ENCODE measurements at places on chromosomes 16 and 17.
A peak's percentile ranks its signal among the peaks of the same experiment; 100 is the strongest.

DNA sequence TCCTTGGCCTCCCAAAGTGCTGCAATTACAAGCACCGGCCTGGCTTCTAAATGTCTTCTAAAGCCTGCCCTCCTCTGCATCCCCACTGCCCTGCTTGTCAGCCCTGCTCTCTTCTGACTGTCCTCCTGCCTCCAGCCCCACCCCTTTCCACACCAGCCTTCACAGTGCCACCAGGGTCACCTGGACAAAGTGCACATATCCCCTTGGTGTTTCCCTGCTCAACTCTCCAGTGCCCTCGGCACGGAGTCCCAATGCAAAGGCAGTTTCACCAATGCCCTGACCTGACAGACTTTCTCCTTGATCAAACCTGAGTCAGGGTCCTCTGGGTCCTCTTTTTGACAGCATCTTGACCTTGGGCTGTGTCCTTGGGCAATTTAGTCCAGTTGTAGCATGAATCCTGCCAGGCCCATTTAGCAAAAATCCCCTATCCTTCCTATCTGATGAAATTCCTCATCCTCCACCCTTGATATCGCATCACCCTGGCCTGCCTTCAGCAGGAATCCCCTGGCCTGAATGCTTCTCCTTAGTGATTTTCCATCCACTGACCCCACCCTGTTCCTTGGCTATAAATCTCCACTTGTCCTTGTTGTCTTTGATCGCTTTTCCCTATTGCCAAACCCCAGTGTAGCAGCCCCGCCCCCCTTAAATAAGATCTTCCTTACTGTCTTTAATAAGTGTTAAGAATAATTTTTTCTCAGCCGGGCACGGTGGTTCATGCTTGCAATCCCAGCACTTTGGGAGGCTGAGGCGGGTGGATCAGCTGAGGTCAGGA, 42.7 kb upstream of the ETV4 start:
- DNase-seq = no peak

GRCh38 chr17:68057531-68057952, 22.0 kb downstream of the KPNA2 start:
- DNase-seq = peak; percentile 62

GRCh38 chr17:5138616-5139457, 23.0 kb downstream of the USP6 start:
- DNase-seq = no peak

DNA sequence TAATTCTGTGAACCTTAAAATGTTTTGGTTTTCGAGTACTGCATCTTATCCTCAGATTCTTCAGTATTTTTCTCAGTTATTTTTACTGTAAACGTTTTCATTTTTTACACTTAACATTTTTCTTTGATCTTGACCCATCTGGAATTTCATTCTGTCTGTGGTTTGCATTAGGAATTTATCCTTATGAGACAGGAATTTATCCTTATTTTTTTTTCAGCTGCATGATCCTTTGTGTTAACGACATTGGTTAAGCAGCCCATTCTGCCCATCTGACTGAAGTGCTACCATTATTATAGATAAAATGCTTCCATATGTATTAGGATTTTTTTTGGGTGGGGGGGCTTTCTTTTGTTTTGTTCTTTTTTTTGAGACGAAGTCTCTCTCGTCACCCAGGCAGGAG, 41.0 kb downstream of the SNX29 start:
- DNase-seq = no peak

DNA sequence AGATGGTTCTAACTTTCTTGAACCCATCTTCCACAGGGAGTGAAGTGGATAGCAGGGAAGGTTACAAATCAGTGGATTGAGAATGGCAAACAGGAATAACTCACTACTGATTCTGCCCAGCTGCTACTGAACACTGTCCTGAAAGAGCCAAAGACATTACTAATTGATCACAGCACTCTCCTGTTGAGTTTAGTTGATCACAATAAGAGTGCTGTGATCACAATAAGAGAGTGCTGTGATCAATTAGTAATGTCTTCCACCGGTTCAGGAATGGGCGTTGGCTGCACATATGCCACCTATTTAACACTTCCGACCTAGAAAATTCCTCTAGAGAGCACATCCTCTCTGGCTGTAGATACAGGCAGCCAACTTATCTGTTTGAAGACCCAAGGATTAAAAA, 11.4 kb downstream of the CFAP97D1 start:
- no peak for DNase-seq

DNA sequence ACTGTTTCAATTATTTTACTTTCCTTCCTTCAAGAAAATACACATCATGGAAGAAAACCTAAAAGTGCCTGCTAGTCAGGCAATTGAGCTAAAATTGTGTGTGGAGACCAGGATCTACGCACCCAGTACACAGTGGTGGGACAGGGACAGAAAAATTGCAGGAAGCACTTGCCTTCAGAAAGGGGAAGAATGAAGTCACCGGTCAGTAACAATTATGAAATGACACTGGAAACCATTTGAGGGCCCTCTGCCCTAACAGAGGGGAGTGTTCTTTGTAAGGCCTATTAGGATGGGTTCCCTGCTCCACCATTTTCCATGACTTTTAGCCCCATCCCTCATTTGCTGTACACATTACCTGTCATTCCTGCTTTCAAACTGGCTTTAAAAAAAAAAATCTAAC, 4.5 kb upstream of the PHAF1 start:
- DNase-seq = no peak

GRCh38 chr17:62780951-62781350, 27.2 kb downstream of the MARCHF10 start:
- no peak for DNase-seq

GRCh38 chr16:50674831-50675230, 6.3 kb downstream of the SNX20 start:
- DNase-seq = no peak

DNA sequence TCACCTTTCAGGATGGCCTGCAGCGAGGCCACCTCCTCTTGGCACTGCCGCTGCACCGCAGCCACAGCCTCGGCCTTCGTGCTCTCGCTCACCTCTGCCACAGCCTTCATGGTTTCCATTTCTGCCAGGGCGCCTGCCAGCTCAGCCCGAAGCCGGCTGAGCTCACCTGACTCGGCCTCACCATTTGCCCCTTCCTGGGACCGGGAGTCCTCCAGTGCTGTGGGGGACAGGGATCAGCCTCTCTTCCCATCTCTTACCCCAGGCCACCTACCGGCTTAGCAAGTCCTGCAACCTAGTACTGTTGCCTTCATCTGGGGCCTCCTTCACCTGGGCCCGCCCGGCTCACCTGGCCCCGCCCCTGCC, 658 bp downstream of the RABEP2 start:
- DNase-seq = no peak

GRCh38 chr16:66661210-66661560, 35.4 kb downstream of the CMTM4 start:
- DNase-seq = no peak

DNA sequence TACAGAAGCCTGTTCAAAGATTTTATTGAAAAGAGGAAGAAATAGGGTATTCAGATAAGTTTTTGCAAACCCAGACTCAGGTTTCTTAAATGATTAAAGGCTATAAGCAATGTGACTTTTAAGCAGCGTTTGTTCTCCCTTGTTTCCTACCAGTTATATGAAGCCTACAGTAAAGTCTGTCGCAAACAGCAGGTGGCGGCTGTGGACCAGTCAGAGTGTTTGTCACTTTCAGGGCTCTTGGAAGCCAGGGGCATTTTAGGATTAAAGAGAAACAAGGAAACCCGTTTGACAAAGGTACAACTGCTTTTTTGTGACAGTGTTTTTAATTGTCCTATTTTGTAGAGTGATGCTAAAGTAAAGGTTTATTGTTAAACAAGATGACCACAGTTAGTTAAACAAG, 7.7 kb upstream of the RARA start:
- no peak for DNase-seq

GRCh38 chr17:35747540-35748017, 5.5 kb downstream of the GAS2L2 start:
- peak; percentile 80 for DNase-seq

DNA sequence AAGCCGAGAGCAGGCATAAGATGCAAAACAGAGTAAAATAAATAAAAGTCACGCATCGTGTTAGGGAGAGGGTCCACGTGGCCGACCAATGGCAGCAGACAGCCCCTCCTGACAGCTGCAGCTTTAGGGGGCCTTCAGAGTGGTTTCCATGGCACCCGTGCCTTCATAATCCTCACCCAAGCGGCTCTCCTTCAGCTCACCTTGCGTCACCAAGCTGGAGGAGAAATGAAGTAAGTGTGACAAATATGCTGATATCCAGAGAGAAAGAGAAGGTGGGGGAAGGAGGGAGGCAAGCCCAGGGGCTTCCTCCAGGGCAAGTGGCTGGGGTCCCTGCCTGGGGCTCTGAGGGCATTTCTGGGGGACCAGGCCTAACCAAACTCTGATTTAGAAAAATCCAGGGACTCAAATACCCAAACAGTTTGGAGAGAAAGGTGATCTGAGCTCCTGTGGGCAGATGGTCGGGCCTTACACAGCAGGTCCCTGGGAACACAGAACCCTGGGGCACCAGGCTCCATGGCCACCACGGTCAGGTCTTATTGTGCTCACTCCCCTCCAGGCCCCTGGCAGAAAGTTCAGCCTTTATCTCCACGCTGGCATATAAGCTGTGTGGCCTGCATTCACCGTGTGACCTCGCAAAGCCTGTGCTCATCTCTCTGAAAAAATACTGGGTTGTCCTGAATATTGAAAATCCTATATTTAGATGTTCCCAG, 80.7 kb upstream of the TNRC6C start:
- DNase-seq = no peak

DNA sequence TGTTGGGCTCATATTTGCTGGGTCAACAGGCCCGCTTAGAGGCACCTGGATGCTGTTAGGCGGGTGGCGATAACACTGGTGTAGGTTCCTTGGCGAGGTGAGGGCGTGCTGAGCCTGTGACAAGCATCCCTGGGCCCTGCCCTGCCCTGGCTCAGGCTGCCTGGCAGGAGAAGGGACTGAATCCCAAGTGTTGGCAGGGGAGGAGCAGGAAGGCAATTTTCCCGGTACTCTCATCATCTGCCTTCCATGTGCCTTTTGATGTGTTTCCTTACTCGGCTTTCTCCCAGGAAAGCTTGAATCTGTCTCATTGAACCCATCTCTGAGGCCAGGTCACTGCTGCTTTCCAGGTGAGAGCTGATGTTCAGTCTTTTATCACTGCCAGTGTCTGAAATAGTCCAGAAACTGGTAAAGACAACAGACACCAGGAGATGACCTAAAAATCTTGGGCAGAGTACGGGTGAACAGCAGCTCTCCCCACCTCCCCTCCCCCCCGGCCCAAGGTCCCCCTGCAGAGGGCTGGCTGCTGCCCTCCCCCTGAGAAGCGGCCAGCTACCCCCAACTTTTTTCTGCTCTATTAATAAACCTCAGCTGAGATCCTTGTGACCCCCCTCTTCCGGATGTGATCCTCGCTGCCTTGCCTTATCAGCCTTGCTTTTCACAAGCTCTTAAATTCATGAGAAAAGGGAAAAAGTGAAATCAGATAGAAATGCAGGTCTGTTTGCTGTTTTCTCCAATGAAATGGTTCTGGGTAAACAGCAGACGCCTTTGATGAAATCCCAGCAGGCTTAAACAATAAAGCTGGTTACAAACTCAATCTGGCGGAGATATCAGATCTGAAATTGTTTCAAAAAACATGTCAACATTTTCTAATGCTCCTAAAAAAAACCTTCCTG, 29.0 kb downstream of the RTN4RL1 start:
- no peak for DNase-seq

GRCh38 chr17:1931844-1932579, 93.1 kb downstream of the RTN4RL1 start:
- no peak for DNase-seq

DNA sequence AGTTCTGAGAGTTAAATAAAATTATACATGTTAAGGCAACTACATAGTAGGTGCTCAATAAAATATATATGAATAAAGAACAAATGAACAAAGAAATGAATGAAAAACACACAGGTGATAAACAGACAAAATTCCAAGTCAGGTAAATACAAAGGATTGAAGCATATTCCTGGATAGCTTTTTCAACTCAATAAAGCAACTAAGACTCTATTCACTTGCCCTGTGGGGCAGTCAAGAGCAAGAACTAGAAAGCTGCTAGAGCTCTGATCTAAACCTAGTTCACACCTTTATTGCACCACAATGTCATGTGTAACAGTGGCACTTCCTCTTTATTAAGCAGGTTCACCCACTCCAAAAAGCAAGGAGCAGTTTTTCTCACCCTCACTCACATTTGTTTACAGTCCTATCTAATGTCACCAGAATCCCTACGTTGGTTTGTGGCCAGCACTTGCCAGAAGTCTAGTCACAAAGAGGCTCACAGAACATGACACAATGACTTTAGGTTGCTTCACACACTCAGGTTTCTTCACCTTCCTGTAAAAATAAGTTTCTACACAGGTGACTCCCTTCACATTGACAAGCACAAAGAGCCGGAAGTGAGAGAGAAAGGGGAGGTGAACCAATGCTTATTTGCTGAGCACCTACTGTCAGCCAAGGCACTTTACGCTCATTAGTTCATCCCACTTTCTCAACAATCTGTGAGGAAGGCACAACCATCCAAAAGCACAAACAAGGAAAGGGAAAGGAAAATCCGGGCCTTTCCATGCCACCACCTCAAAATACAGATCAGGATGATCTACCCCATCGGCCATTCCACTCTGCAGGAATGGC, 70.8 kb downstream of the XPO6 start:
- DNase-seq = peak; percentile 87

- DNase-seq = no peak
Observed at GRCh38 chr16:85120006-85120340, 7.7 kb upstream of the CIBAR2 start.

DNA sequence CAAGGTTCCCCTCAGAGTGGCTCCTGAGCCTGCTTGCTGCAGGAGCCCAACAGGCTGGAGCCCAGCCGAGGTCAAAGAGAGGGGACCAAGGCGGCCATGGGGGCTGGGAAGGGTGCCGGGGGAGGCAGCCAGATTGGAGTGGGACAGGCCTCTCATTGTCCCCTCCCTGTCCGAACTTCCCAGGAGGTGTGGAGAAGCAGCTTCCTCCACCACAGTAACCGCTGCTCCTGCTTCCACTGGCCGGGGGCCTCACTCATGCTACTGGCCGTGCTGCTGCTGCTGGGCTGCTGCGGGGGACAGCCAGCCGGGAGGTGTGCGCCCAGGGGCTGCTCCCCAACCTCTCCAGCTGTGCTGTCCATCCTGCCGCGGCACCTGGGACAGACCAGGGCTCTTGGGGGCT, 29.3 kb downstream of the TMEM94 start:
- no peak for DNase-seq
